ENCODE measurements at places on chromosomes 1 and 21. TPM values are rescaled to one million over a fixed set of nuclear protein-coding genes. Genes with fewer than 3 reads are reported as not detected.

Gene L1TD1
- total RNA-seq, result 1.8 TPM

Gene FAM72C
- 0.22 TPM for total RNA-seq

Gene HES2
- 54.6 TPM for total RNA-seq

Gene IGSF9
- total RNA-seq, result 23.4 TPM

Gene SMIM1
- 7.5 TPM for total RNA-seq

Gene ERG
- not detected for total RNA-seq

Gene TSTD1
- 24.2 TPM for total RNA-seq

Gene GUCA2B
- not detected for total RNA-seq

Gene CFHR3
- total RNA-seq, result not detected

Gene AADACL4
- total RNA-seq, result not detected

Gene NBPF4
- total RNA-seq, result not detected

GRCh38 chr1:29653886-29654450 lies 417.6 kb downstream of the PTPRU start:
- H3K27me3 ChIP-seq, result peaks cover 5% of the 10 kb centered on the region
- no peaks in the 10 kb centered on the region for H3K36me3 ChIP-seq
- H3K4me3 ChIP-seq, result no peak overlapping the region
- no peak overlapping the region for H3K27ac ChIP-seq
- H3K4me1 ChIP-seq, result no peaks in the 10 kb centered on the region

- no peaks in the 10 kb centered on the region for H3K4me1 ChIP-seq
- no peaks in the 10 kb centered on the region for H3K36me3 ChIP-seq
- peaks cover 1% of the 10 kb centered on the region for H3K27me3 ChIP-seq
- no peak overlapping the region for H3K4me3 ChIP-seq
Observed at GRCh38 chr1:161702250-161702649, 4.8 kb upstream of the FCRLA start.

GRCh38 chr1:179744401-179745130 lies 1.5 kb downstream of the FAM163A start:
- H3K4me1 ChIP-seq, result peaks cover 2% of the 10 kb centered on the region
- no peak for DNase-seq
- H3K4me3 ChIP-seq, result peak overlapping the region; percentile 13
- peaks cover 27% of the 10 kb centered on the region for H3K27me3 ChIP-seq
- peaks cover 7% of the 10 kb centered on the region for H3K36me3 ChIP-seq

DNA sequence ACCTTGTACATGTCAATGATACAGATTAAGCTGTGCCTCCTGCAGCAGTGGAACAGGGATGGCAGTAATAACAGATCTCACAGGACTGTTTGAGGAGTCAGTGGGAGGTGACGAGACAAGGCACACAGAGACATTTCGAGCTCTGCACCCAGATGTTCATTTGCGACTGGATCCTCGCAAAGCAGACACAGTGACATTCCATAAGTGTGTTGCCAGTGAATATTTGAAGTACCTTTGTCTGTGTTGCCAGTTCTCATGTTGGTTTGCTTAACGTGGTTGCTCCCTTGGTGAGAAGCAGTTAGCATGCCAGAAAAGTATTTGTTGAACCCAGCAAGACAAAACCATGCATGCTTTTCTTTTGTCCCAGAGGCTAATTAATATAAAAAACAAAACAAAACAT lies 67.0 kb downstream of the NID1 start:
- DNase-seq, result no peak
- no peaks in the 10 kb centered on the region for H3K36me3 ChIP-seq
- peaks cover 3% of the 10 kb centered on the region for H3K27me3 ChIP-seq
- no peaks in the 10 kb centered on the region for H3K4me1 ChIP-seq

- DNase-seq, result no peak
- no peak overlapping the region for H3K27ac ChIP-seq
- no peak overlapping the region for H3K4me3 ChIP-seq
- peaks cover 30% of the 10 kb centered on the region for H3K4me1 ChIP-seq
- H3K27me3 ChIP-seq, result peaks cover 13% of the 10 kb centered on the region
- no peaks in the 10 kb centered on the region for H3K36me3 ChIP-seq
Observed at GRCh38 chr1:10751561-10752085, 44.8 kb downstream of the CASZ1 start.

DNA sequence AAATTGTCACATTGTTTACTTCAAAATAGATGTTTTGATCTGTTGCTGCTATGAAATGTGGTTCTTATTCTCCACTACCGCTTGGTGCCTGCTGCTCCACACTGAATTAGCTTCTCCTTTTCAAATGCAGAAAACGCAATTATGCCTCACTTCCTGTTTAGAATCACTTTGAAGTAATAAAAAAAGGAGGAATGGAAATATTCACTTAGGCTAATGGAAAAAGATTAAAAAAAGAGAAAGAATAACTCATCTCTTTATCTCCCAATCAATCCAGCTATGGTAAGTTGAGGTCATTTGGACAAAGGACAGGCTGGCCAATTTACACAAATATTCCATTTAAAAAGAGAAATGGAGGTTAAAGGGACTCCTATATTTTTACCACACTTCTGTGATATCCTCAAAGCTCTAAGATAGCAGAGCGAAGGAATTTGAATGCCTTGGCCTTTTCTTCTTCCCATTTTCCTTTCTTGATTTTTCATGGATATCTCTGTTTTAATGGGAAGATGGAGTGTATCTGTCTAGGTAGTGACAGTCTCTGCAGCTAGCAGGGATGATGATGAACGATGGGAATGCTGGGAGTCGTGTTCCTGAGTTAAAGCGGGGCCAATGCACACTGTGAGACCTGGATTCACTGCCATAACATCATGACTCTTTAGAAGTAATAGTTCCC lies 35.7 kb downstream of the RGS5 start:
- no peak overlapping the region for H3K27ac ChIP-seq
- DNase-seq, result no peak
- peaks cover 2% of the 10 kb centered on the region for H3K27me3 ChIP-seq
- H3K36me3 ChIP-seq, result no peaks in the 10 kb centered on the region

- peak overlapping the region; percentile 88 for H3K4me3 ChIP-seq
- peak overlapping the region; percentile 68 for H3K27ac ChIP-seq
- DNase-seq, result no peak
- peaks cover 27% of the 10 kb centered on the region for H3K27me3 ChIP-seq
- H3K4me1 ChIP-seq, result peaks cover 23% of the 10 kb centered on the region
Observed at GRCh38 chr1:31771891-31772668, 7.9 kb upstream of the ADGRB2 start.

- peak overlapping the region; percentile 10 for H3K27ac ChIP-seq
- H3K27me3 ChIP-seq, result no peaks in the 10 kb centered on the region
- peaks cover 5% of the 10 kb centered on the region for H3K4me1 ChIP-seq
- no peak overlapping the region for H3K4me3 ChIP-seq
- peaks cover 15% of the 10 kb centered on the region for H3K36me3 ChIP-seq
- DNase-seq, result no peak
Observed at GRCh38 chr1:172203135-172203823, 217.2 kb upstream of the C1orf105 start.

- no peak for DNase-seq
- H3K36me3 ChIP-seq, result no peaks in the 10 kb centered on the region
- peaks cover 2% of the 10 kb centered on the region for H3K4me1 ChIP-seq
- no peak overlapping the region for H3K27ac ChIP-seq
- H3K27me3 ChIP-seq, result peaks cover 3% of the 10 kb centered on the region
- H3K4me3 ChIP-seq, result no peak overlapping the region
Observed at GRCh38 chr1:222042120-222042519, 300.2 kb upstream of the DUSP10 start.

DNA sequence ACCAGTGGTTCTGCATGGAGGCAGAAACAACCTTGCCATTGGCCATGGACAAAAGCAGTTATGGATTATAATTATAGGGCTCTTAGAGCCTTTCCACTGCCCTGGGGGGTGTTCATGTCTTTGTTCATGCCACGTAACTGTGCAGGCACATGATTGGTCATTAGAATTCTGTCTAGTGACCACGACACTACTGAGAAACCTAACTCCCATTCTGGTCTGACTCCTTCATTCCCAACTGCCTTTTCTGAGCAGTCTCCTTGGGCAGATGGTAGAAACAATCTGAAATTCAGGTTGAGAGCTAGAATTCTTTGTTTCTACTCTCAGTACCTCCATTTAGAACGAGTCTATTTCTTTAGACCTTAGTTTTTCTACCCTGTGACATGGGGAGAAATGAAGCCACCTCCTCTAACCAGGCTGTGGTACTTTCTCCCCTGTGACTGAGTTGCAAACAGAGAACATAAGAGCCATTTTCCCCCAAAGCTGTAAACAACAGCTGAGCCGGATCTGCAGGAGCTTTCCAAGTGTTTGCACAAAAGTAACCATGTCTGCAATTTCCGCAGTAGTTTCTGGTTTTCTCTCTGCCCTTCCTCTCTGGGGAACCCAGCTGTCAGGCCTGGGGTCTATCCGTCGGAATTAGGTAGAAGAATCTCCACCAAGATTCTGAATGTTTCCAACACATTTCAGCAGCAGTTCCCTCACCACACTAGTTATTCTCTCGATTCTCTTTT lies 37.7 kb upstream of the IPO9 start:
- H3K36me3 ChIP-seq, result peaks cover 25% of the 10 kb centered on the region
- no peak for DNase-seq
- peaks cover 10% of the 10 kb centered on the region for H3K27me3 ChIP-seq
- H3K4me1 ChIP-seq, result peaks cover 14% of the 10 kb centered on the region

- H3K4me3 ChIP-seq, result no peak overlapping the region
- H3K27ac ChIP-seq, result no peak overlapping the region
Observed at GRCh38 chr1:172638885-172639831, 19.7 kb upstream of the FASLG start.

GRCh38 chr1:93659822-93660503 lies 21.7 kb downstream of the BCAR3 start:
- DNase-seq, result no peak
- H3K36me3 ChIP-seq, result peaks cover 8% of the 10 kb centered on the region
- no peak overlapping the region for H3K4me3 ChIP-seq
- H3K27me3 ChIP-seq, result no peaks in the 10 kb centered on the region
- H3K4me1 ChIP-seq, result peaks cover 5% of the 10 kb centered on the region

DNA sequence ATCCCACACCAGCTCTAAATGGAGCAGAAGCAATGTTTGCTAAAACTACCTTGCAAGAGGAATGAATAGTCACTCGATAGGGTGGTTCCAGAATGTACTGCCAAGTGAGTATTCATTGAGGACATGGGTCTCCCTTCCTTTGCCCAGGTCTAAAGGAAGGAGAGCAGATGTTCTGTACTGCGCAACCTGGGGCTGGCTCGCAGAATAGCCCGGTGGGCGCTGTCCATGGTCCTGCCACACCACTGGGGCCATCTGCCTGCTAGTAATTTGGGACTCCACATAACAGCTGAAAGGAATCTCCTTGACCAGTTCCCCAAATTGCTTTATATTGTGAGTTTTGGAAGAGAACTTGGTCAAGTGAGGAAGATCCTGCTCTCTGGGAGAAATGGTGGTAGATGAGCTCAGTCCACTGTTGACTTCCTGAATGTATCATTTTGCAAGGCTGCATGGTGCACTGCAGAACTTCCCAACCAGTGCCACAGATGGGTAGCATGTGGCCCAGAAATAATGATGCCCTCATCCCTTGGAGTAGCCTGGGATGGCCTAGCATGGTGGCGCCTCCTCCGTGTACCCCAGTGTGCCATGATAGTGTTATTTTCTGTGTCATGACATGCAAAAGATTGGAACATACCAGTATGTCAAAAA lies 5.7 kb downstream of the SLC6A17 start:
- peaks cover 4% of the 10 kb centered on the region for H3K36me3 ChIP-seq
- DNase-seq, result no peak
- peaks cover 12% of the 10 kb centered on the region for H3K27me3 ChIP-seq
- H3K4me3 ChIP-seq, result no peak overlapping the region

- no peak overlapping the region for H3K4me3 ChIP-seq
- peaks cover 28% of the 10 kb centered on the region for H3K4me1 ChIP-seq
- no peak for DNase-seq
- H3K36me3 ChIP-seq, result peaks cover 4% of the 10 kb centered on the region
Observed at GRCh38 chr21:37061926-37062592, 10.8 kb downstream of the PIGP start.

GRCh38 chr21:37688952-37689659 lies 227.2 kb downstream of the KCNJ6 start:
- H3K27ac ChIP-seq, result no peak overlapping the region
- peaks cover 7% of the 10 kb centered on the region for H3K36me3 ChIP-seq
- peaks cover 7% of the 10 kb centered on the region for H3K4me1 ChIP-seq
- H3K27me3 ChIP-seq, result peaks cover 2% of the 10 kb centered on the region
- DNase-seq, result no peak

DNA sequence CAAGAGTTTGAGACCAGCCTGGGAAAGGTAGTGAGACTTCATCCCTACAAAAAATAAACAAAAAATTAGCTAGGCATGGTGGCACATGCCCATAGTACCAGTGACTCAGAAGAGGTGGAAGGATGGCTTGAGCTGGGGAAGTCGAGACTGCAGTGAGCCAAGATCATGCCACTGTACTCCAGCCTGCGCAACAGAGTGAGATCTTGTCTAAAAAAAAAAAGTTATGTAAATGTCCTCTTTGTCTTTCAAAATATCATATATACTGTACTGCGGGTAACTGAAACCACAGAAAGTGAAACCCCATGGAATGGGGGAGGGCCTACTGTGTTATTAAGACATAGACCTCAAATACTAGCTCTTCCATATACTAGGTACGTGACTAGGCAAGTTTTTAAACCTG lies 20.8 kb downstream of the ACADM start:
- no peaks in the 10 kb centered on the region for H3K27me3 ChIP-seq
- DNase-seq, result no peak
- no peak overlapping the region for H3K4me3 ChIP-seq
- no peaks in the 10 kb centered on the region for H3K4me1 ChIP-seq
- H3K36me3 ChIP-seq, result no peaks in the 10 kb centered on the region
- no peak overlapping the region for H3K27ac ChIP-seq

GRCh38 chr1:210123924-210124589 lies 108.5 kb upstream of the SERTAD4 start:
- no peak overlapping the region for H3K27ac ChIP-seq
- peaks cover 2% of the 10 kb centered on the region for H3K4me1 ChIP-seq
- no peaks in the 10 kb centered on the region for H3K27me3 ChIP-seq
- no peaks in the 10 kb centered on the region for H3K36me3 ChIP-seq
- DNase-seq, result no peak
- H3K4me3 ChIP-seq, result no peak overlapping the region

GRCh38 chr1:2257245-2257627 lies 29.1 kb downstream of the SKI start:
- H3K27ac ChIP-seq, result peak overlapping the region; percentile 52
- peaks cover 17% of the 10 kb centered on the region for H3K27me3 ChIP-seq
- no peak overlapping the region for H3K4me3 ChIP-seq
- no peaks in the 10 kb centered on the region for H3K36me3 ChIP-seq

- H3K27me3 ChIP-seq, result peaks cover 4% of the 10 kb centered on the region
- H3K4me1 ChIP-seq, result no peaks in the 10 kb centered on the region
- peak; percentile 83 for DNase-seq
- peak overlapping the region; percentile 38 for H3K4me3 ChIP-seq
Observed at GRCh38 chr1:16082283-16083038, 9.0 kb upstream of the FAM131C start.
